Thyroid gland (tissue), 4 donors: ENCODE measurements at places on chromosomes 6 and 20. TPM values are rescaled to one million over a fixed set of nuclear protein-coding genes. Genes with fewer than 3 reads are reported as not detected.

GRCh38 chr6:169035385-169036240 is 218.0 kb downstream of the THBS2 start:
- H3K4me1 ChIP-seq = no peaks in the 10 kb centered on the region
- DNase-seq = no peak
- no peak overlapping the region for H3K27ac ChIP-seq
- H3K4me3 ChIP-seq = no peak overlapping the region

DNA sequence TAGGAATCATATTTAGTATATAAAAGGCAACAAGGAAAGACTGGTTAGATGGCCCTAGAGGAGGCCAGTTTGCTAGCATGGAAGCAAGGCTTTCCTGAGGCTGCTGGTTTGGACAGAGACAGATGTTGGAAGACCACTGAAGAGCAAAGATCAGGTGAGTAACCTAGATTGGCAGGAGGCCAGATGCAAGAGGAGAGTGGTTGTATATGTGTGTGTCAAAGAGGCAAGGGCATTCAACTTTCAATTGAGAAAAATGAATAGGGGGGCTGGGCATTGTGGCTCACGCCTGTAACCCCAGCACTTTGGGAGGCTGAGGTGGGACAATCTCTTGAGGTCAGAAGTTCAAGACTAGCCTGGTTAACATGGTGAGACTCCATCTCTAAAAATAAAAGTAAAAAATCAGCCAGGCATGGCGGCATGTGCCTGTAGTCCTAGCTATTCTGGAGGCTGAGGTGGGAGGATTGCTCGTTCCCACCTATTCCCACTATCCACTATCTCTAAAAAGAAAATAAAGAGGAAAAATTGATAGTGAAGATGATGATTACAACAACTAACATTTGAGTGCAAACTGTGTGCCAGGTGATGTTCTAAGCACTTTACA is 79.8 kb downstream of the PRDM1 start:
- no peaks in the 10 kb centered on the region for H3K27me3 ChIP-seq
- no peak for DNase-seq
- no peaks in the 10 kb centered on the region for H3K4me1 ChIP-seq

- H3K27me3 ChIP-seq = no peaks in the 10 kb centered on the region
- DNase-seq = no peak
- peaks cover 27% of the 10 kb centered on the region for H3K36me3 ChIP-seq
- no peak overlapping the region for H3K4me3 ChIP-seq
These were observed 22.7 kb downstream of the TMX4 start for GRCh38 chr20:7996898-7997297.

- no peak overlapping the region for H3K27ac ChIP-seq
- no peaks in the 10 kb centered on the region for H3K27me3 ChIP-seq
- H3K4me1 ChIP-seq = peaks cover 6% of the 10 kb centered on the region
- DNase-seq = peak; percentile 36
- no peaks in the 10 kb centered on the region for H3K36me3 ChIP-seq
These were observed 2.8 kb downstream of the TMC2 start for GRCh38 chr20:2538931-2539720.

GRCh38 chr20:10718661-10719060 is 44.9 kb upstream of the JAG1 start:
- no peak for DNase-seq
- H3K4me3 ChIP-seq = no peak overlapping the region
- H3K4me1 ChIP-seq = peaks cover 6% of the 10 kb centered on the region
- no peaks in the 10 kb centered on the region for H3K27me3 ChIP-seq
- H3K36me3 ChIP-seq = no peaks in the 10 kb centered on the region
- H3K27ac ChIP-seq = no peak overlapping the region

Gene MOG
- not detected for total RNA-seq

Gene VARS1
- 44.1 TPM for total RNA-seq
